Uterine smooth muscle cell (primary cell): ENCODE measurements at places on chromosomes 6 and 20. TPM values are rescaled to one million over a fixed set of nuclear protein-coding genes. Genes with fewer than 3 reads are reported as not detected.

Gene ENPP5
- total RNA-seq, result 0.50 and 0.55 TPM in 2 replicates

Gene TBXT
- total RNA-seq, result not detected in 2 replicates

Gene ILRUN
- total RNA-seq, result 50.9 and 60.2 TPM in 2 replicates

Gene CENPQ
- total RNA-seq, result 9.6 and 32.3 TPM in 2 replicates

Gene C4A
- 2.3 and 13.4 TPM in 2 replicates for total RNA-seq

Gene EEF1A2
- total RNA-seq, result 0.33 and 1.9 TPM in 2 replicates

Gene NRM
- total RNA-seq, result 2.2 and 4.0 TPM in 2 replicates

Gene DPPA5
- not detected in 2 replicates for total RNA-seq

Gene SUMO4
- 1.00 and 1.7 TPM in 2 replicates for total RNA-seq

Gene TAP2
- 8.0 and 10.3 TPM in 2 replicates for total RNA-seq

Gene DTD1
- total RNA-seq, result 127 and 206 TPM in 2 replicates

Gene PPIL6
- 2.3 and 5.0 TPM in 2 replicates for total RNA-seq

Gene DNAH8
- total RNA-seq, result under 0.01 and 0.12 TPM in 2 replicates

Gene GGTLC1
- total RNA-seq, result not detected in 2 replicates

Gene SAPCD1
- total RNA-seq, result 1.00 and 1.2 TPM in 2 replicates

Gene TPX2
- total RNA-seq, result 28.6 and 104 TPM in 2 replicates
